Smooth muscle cell of the brain vasculature (primary cell): ENCODE measurements at places on chromosomes 13 and 19.

DNA sequence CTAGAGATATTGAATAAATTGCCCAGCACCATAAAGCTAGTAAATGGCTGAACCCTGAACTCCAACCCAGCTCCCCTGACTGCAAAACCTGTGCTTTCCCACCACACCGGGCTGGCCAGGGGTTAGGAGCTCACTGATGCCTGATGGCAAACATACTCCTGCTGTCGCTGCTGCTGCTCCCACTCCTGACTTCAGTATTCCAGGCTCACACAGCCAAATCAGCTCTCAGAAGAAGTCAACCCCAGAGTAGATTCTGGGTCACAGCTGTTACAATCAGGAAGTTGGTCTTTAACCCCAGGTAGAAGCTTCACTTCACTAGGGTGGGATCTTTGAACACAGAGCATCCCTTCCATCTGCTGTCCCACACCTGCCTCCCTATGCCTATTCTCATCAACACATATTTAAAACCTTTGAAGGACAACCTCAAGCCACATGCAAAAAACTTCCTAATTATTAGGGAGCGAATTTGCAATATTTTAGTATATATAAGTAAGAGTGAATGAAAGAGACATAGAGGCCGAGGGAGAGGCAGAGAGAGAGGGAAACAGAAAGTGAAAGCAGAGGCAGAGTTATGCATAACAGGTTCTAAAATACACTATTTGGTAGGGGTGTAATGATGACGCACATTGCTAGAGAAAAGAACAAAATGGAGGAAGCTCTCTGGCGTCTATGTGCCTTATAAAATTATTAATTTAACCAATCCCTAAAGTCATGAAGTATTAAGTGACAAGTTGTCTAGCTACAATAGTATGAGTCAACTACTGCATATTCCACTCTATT is 99.4 kb upstream of the SERP2 start:
- no peak for DNase-seq

GRCh38 chr19:1848399-1849131 is at the start of gene REXO1:
REXO1 (minus strand) TSS chr19:1848483; CDS start chr19:1848358, 125 bp downstream.
- peak; percentile 89 for DNase-seq

- no peak for DNase-seq
Observed at GRCh38 chr19:46714444-46715106, 2.3 kb downstream of the PRKD2 start.

GRCh38 chr13:61852116-61852619 is 436.5 kb upstream of the PCDH20 start:
- DNase-seq: no peak
